ENCODE measurements at places on chromosomes 16 and 17.

- H3K27ac ChIP-seq = no peak overlapping the region
- no peak for DNase-seq
- no peaks in the 10 kb centered on the region for H3K4me1 ChIP-seq
- no peaks in the 10 kb centered on the region for H3K27me3 ChIP-seq
- H3K4me3 ChIP-seq = no peak overlapping the region
Observed at GRCh38 chr16:52312716-52313115, 234.2 kb downstream of the TOX3 start.

DNA sequence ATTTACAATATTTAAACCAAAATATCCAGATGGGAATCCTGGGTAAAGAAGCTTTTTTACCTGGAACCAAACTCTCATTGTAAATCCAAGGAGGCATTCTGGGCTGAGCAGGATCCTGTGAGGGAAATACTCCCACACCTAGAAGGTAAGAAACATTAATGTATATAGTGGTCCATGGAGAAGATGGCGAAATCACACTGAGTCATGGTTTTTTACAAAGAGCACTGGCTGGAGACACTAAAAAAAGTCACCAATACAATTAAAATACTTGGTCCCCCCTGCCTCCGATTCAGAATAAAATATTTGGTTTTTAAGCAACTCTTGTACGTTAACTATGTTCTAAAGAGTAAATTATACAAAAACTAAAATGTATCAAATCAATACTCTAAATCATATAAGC, 32.9 kb downstream of the SYNRG start:
- no peak overlapping the region for H3K27ac ChIP-seq
- DNase-seq = no peak
- no peaks in the 10 kb centered on the region for H3K27me3 ChIP-seq
- no peaks in the 10 kb centered on the region for H3K4me1 ChIP-seq
- H3K36me3 ChIP-seq = peaks cover 85% of the 10 kb centered on the region
- no peak overlapping the region for H3K4me3 ChIP-seq

GRCh38 chr17:63840591-63841349, 1.7 kb downstream of the SMARCD2 start:
- DNase-seq = peak; percentile 57
- peak overlapping the region; percentile 97 for H3K4me3 ChIP-seq
- peak overlapping the region; percentile 98 for H3K27ac ChIP-seq
- H3K4me1 ChIP-seq = peaks cover 71% of the 10 kb centered on the region
- H3K27me3 ChIP-seq = no peaks in the 10 kb centered on the region
- peaks cover 16% of the 10 kb centered on the region for H3K36me3 ChIP-seq

- no peaks in the 10 kb centered on the region for H3K27me3 ChIP-seq
Observed at GRCh38 chr17:35051183-35051578, 12.3 kb downstream of the RFFL start.

DNA sequence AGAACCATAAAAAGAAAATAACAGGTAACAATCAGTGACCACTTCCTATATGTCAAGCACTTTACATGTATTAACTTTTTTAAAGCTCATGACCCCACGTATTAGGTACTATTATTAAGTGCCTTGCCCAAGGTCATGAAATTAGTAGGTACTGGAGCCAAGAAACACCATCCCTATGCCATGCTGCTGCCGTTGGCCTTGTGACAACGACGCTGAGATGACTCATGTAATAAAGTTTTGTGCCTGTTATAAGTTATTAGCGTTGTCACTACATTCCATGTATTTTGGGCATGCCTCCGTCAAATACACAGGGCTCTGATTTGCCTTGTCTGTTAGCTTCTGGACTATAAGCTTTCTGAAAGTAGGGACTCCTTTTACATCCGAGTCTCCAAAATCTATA, 1.4 kb downstream of the BBS2 start:
- H3K27me3 ChIP-seq = no peaks in the 10 kb centered on the region
- H3K4me3 ChIP-seq = peak overlapping the region; percentile 97
- H3K4me1 ChIP-seq = peaks cover 57% of the 10 kb centered on the region
- H3K36me3 ChIP-seq = no peaks in the 10 kb centered on the region
- no peak for DNase-seq

GRCh38 chr16:27289669-27290068, 21.1 kb upstream of the NSMCE1 start:
- no peak overlapping the region for H3K4me3 ChIP-seq
- no peak for DNase-seq
- H3K27ac ChIP-seq = no peak overlapping the region
- H3K4me1 ChIP-seq = peaks cover 11% of the 10 kb centered on the region
- no peaks in the 10 kb centered on the region for H3K27me3 ChIP-seq

- DNase-seq = no peak
- no peaks in the 10 kb centered on the region for H3K4me1 ChIP-seq
- no peaks in the 10 kb centered on the region for H3K27me3 ChIP-seq
- no peak overlapping the region for H3K4me3 ChIP-seq
- H3K36me3 ChIP-seq = peaks cover 4% of the 10 kb centered on the region
Observed at GRCh38 chr17:65850486-65850885, 289.0 kb upstream of the AXIN2 start.

GRCh38 chr16:4900750-4901149, 36.2 kb downstream of the PPL start:
- no peak for DNase-seq
- H3K4me1 ChIP-seq = no peaks in the 10 kb centered on the region
- no peak overlapping the region for H3K27ac ChIP-seq
- H3K36me3 ChIP-seq = peaks cover 9% of the 10 kb centered on the region

GRCh38 chr17:65723431-65724151, 162.1 kb upstream of the AXIN2 start:
- no peaks in the 10 kb centered on the region for H3K36me3 ChIP-seq
- DNase-seq = no peak
- peaks cover 10% of the 10 kb centered on the region for H3K4me1 ChIP-seq
- no peak overlapping the region for H3K4me3 ChIP-seq

DNA sequence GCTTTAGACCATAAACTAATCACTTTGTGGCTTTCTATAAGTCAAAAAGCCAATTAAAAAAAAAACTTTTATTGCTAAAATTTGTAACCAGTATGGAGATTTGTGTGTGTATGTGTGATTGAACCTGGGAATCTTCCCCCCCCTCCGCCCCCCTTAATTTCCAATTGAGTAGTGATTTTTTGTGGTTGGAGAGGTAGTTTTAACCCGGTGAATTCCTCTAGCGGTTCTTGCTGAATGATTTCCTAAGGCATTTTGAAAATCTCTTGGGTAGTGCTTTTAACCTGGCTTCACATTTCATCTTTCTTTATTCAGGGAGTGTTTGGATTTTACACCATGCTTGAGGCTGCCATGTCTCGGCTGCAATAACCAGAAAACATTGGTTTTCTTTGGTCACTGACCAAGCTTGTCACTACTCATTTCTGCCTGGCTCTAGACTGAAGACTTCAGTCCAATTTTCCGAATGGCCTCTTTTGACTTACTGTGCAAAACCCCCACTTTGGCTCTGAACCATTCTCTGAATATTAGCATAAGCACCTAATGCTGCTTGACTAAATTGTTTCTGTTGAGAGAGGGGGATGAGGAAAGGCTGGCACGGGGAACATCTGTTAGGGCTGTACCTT, 35.6 kb downstream of the PRKCA start:
- no peak overlapping the region for H3K4me3 ChIP-seq
- H3K27ac ChIP-seq = no peak overlapping the region
- no peaks in the 10 kb centered on the region for H3K36me3 ChIP-seq
- no peak for DNase-seq
- no peaks in the 10 kb centered on the region for H3K27me3 ChIP-seq

DNA sequence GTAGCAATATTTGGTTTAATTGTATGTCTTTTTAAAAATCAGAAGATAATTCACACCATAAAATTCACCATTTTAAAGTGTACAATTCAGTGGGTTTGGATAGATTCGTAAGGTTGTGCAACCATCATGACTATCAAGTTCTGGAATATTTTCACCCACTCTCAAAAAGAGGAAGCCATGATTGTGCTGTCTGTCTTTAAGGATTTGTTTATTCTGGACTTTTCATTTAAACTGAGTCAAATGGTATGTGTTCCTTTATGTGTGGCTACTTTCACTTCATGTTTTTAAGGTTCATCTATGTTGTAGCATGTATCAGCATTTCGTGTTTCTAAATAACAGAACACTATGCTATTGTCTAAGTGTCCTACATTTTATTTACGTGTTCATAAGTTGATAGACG, 68.1 kb upstream of the CPHXL start:
- no peaks in the 10 kb centered on the region for H3K36me3 ChIP-seq
- peaks cover 18% of the 10 kb centered on the region for H3K27me3 ChIP-seq
- DNase-seq = no peak

- H3K27ac ChIP-seq = no peak overlapping the region
- H3K4me1 ChIP-seq = peaks cover 56% of the 10 kb centered on the region
- peak overlapping the region; percentile 98 for H3K4me3 ChIP-seq
- DNase-seq = no peak
- no peaks in the 10 kb centered on the region for H3K27me3 ChIP-seq
- H3K36me3 ChIP-seq = peaks cover 43% of the 10 kb centered on the region
Observed at GRCh38 chr17:41968676-41969075, 2.1 kb downstream of the CNP start.

All from left ventricle myocardium inferior (tissue), 1 donor.